Skeletal muscle cell (primary cell): ENCODE measurements at places on chromosomes 11 and 22.
A peak's percentile ranks its signal among the peaks of the same experiment; 100 is the strongest.

DNA sequence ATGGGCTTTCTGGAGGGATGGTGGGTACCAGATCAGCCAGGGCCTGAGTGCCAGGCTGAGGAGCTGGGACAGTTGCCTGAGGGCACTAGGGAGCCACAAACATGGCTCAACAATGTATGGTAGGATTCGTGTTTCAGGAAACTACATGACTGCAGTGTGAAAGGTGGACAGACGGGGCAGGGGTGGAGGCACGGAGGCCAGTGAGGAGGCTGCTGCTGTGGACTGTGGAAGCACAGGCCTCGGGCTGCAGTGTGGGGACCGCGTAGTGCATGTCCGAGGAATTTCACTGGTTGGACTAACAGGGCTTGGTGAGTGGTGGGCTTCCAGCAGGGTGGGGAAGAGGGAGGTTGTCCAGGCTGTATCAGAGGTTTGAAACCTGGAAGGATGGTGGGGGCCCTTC, 7.8 kb downstream of the P2RY2 start:
- DNase-seq = no peak

GRCh38 chr11:9693801-9694553, 30.1 kb downstream of the SWAP70 start:
- DNase-seq = no peak

- DNase-seq = no peak
Observed at GRCh38 chr22:45291931-45292290, 7.2 kb downstream of the UPK3A start.

DNA sequence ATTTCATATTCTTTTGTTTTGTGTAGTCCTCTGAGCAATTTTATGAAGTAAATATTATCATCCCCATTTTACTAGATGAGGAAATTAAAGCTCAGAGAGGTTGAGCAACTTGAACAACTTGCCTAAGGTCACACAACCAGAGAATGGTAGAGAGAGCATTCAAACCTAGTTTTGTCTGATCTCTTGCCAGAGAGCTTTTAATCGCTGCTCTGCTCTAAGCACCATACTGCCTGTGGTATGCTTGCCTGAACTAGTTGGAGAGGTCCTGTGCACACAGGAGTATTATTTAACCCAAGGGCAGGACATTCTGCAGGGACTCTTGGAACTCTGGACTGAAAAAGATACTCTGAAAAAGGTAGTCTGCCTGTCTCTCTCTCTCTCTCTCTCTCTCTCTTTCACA, 38.5 kb downstream of the TRAF6 start:
- DNase-seq = no peak

DNA sequence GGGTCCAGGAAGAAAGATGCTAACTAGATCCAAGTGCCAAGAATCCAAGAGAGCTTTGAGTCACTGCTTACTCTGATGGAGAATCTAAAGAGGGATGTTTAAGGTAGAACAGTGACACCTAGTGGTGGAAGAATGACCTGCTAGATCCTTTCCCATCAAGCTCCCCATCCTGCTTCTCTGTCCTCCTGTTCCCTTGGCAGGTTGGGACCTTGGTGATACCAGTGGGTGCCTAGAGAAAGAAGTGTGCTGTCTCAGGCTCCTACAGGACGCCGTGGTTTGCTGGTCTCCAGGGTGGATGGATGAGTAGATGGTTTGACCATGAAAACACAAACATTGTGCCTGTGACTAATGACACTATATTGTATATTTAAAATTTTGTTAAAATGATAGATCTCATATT, 383.7 kb downstream of the TMEM135 start:
- peak; percentile 57 for DNase-seq
